ENCODE measurements at places on chromosomes 1 and 21. TPM values are rescaled to one million over a fixed set of nuclear protein-coding genes. Genes with fewer than 3 reads are reported as not detected.

Gene ZBTB8B
- not detected for total RNA-seq

Gene PRR9
- not detected for total RNA-seq

Gene CCDC28B
- total RNA-seq: 13.6 TPM

Gene CFHR3
- total RNA-seq: not detected

Gene CD247
- total RNA-seq: 384 TPM

Gene C1orf141
- total RNA-seq: 0.07 TPM

Gene EFNA1
- not detected for total RNA-seq

Gene GSTM1
- 43.1 TPM for total RNA-seq

Gene ATP1A2
- not detected for total RNA-seq

Gene CA14
- total RNA-seq: not detected

Gene SERPINC1
- 0.36 TPM for total RNA-seq

Gene SPATA21
- not detected for total RNA-seq

Gene KRTAP7-1
- total RNA-seq: not detected

All from natural killer cell treated with Interleukin-12 subunit alpha and Interleukin-12 subunit beta and Interleukin-15 and Interleukin-18, amount 100 ng/mL, for 72 hours (primary cell).